ENCODE measurements at places on chromosomes 12 and 14.

- DNase-seq: no peak
These were observed 1092.1 kb upstream of the TMEM132C start for GRCh38 chr12:127174881-127175280.

GRCh38 chr14:35877276-35877675, 51.1 kb downstream of the BRMS1L start:
- no peak for DNase-seq

DNA sequence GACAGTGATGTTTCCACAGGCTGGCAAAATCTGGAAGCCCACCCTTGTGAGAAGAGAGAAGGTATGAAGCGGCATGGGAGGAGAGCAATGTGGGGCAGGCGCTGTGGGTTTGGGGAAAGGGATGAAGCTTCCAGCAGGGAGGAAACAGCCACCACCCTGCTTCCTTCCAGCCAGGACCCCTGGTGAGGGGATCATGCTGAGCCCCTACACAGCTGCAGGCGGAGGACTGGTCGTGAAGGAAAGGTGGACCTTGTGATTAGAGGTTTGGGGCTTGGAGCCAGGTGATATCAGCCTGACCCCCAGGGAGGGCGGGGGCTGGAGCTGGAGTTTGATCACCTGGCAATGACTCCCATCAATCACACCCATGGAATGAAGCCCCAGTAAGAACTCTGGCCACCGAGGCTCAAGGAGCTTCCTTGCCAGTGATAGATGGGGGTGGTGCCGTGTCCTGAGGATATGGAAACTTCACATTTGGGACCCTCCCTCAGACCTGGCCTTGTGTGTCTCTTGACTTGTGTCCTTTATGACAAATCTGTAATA, 48.6 kb downstream of the RIMBP2 start:
- no peak for DNase-seq

- no peak for DNase-seq
These were observed 932.3 kb downstream of the FLRT2 start for GRCh38 chr14:86462193-86462753.

- DNase-seq: no peak
These were observed 82.0 kb upstream of the RASSF8 start for GRCh38 chr12:25876383-25877045.

DNA sequence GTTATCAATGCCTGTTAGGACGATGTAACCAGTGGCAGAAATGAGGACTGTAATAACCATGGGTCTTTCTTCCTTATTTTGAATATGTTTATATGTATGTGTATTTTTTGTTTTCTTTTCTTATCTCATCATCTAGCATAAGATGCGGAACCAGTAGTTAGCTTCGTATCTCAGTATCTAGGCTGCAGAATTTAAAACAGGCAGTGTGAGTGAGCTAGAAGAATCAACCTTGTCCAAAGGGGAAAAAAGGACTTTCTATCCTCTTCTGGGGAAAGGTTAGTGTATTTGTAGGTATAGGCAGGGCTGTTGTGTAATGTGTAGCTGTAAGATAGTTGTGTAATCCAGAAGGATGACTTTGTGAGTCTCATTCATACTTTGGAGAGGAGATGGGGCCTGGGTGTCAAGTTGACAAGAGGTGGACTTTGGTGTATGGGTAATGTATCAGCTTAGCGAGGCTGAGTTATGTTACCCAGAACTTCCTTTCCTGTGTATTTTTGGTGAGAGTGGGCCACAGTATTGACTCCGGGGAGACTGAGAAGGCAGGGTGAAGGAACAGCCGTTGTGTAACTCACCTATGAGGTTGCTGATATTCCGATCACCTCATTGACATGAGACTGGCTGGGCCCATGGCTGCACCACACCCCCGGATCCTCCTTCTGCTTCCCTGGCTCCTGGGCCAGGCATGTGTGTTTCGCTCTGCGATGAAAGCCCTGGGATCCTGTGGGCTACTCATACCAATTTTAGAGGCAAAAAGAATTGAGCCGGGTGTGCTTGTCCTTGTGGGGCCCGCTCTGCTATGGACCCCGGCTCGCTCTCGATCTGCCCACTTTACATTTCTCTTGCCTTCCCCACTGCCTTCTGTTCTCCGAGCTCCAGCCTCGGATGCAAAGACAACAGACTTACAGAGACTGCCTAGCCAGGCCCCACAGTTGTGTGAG, 24.3 kb downstream of the DLK1 start:
- no peak for DNase-seq

DNA sequence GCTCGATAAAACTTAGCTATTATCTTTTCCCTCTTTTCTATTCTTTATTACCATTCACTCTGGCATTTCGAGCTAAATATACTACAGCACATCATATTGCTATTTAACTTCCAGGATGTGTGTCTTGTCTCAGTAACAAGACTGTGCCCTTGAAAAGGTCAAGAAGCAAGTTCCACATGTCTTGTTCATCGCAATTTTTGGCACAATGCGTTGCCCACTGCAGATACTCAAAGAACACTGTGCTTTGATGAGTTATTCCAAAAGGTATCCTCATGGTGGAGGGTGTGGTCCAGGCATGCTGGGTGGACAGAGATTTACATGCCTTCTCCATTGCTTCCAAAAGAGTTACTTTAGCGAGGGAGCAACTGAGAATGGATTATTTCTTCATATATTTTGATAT, 6.6 kb downstream of the E2F7 start:
- no peak for DNase-seq

GRCh38 chr14:77475432-77476115, 17.7 kb downstream of the AHSA1 start:
- no peak for DNase-seq

GRCh38 chr12:24697769-24698168, 251.1 kb downstream of the BCAT1 start:
- no peak for DNase-seq

GRCh38 chr12:129615001-129615400, 288.8 kb downstream of the TMEM132D start:
- no peak for DNase-seq

- no peak for DNase-seq
These were observed 66.6 kb upstream of the C14orf180 start for GRCh38 chr14:104512771-104513640.

DNA sequence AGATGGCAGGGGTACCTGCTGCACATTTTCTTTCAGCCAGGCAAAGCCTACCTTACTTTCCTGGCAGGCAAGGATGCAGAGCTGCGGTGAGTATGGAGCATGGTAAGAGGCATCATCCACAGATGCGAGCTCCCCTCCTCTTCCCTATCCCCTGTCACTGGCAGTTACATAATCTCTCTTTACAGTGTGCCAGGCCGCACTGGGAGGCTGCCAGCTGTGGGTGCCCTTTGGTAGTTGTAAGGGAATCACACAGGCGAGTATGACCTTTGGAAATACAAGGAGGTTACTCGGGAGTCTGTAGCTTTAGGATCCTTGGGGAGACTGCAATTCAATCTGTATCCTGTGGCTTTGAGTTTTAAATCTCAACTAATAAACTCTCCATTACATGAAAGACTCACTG, 132.5 kb downstream of the KTN1 start:
- no peak for DNase-seq

GRCh38 chr14:39350866-39351265, 81.4 kb downstream of the FBXO33 start:
- no peak for DNase-seq

DNA sequence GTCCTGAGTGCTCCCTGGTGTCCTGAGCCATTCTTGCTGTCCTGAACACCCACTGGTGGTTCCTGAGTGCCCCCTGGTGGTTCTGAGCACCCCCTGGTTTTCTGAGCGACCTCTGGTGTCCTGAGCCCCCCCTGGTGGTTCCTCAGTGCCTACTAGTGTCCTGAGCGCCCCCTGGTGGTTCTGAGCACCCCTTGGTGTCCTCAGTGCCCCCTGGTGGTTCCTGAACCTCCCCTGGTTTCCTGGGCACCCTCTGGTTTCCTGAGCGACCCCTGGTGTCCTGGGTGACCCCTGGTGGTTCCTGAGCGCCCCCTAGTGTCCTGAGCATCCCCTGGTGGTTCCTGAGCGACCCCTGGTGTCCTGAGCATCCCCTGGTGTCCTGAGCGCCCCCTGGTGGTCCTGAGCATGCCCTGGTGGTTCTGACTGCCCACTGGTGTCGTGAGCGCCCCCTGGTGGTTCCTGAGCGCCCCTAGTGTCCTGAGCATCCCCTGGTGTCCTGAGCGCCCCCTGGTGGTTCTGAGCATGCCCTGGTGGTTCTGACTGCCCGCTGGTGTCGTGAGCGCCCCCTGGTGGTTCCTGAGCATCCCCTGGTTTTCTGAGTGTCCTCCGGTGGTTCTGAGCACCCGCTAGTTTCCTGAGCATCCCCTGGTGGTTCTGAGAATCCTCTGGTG, 473.1 kb downstream of the TMEM121 start:
- DNase-seq: peak; percentile 18

DNA sequence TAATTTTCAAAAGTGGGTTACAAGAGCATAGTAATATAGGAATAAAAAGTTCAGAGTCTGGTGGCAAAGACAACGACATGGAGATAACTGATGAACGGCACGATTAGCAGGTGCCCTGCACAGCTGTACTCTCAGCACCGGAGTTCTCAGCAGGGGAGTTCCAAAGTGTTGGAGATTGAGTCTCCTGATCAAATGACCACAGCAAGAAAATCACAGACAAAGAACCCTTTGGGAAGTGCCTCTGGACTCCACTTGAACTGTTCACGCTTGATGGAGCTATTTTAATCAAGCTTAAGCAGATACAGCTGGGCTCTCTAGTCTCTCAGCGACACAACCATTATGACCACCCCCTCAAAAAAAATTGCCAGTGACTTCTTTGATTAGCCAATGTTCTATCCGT, 153.1 kb downstream of the ALG10B start:
- no peak for DNase-seq

DNA sequence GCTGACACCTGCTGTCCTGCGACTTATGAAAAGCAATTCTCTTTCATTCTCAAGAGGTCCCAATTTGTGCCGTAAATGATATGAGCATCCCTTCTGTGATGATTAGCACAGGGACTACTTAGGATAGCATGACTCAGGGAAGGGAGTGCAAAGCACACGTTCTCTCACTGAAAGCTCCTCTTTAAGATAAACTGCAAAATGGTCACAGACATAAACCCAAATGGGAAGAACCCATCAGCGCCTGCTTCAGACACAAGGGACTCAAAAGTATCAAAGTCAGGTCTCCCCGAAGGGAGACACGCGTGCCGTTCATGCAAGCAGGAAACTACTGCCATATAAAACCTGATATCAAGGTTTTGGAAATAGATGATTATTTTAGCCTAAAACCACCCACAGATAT, 33.9 kb upstream of the PIWIL1 start:
- DNase-seq: no peak

DNA sequence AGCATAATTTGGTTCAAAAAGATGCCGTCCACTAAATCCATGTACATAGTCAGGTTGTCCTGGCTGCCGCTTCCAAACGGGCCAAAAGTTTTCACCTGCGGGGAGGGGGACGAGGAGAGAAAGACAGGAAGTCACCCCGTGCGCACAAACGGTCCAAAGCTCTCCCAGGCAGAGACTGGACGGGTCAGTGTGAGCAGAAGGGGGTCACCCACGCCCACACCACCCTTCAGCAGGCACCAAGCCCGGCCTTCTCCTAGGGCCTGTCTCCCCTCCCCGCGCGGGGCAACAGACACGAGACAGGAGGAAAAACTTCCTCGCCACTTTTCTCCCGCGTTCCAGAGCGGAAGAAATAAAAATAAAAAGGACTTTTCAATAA, 888 bp downstream of the CCDC88C start:
- DNase-seq: peak; percentile 33

GRCh38 chr12:19299765-19300164, 139.5 kb upstream of the AEBP2 start:
- no peak for DNase-seq

DNA sequence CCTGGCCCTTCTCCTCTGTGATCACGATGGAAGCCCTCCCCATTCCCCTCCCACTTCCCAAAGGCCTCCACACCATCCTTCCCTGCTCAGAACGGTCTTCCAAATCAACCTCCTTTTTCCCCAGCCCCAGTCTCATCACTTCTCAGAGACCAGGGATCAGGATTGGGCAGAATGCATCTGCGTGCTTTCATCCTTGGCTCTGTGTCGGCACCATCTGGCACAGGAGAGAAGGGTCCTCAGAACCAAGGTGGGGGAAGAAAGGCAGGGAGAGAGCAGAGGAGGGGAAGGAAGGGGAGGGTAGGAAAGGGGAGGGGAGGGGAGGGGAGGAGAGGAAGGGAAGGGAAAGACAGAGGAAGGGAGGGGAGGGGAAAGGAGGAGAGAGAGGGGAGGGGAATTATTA, 52.4 kb upstream of the FICD start:
- no peak for DNase-seq

DNA sequence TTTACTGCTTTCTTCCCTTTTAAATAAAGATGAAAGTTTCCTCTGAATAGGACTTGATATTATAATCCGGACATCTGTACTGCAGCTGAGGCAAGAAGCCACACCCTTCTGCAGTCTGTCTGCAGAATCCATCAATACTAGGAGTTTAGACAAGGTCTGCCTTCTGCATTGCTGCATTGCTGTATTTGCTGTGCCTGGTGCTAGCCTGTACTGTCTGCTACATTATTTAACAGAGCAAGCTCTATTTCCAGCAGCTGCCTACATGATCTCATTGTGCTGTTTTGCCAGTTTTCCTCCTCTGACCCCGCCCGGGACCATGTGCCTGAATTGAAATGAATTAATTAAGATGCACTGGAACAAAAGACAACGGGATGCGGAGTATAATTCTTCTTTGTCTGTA, 1.7 kb downstream of the TUBA1A start:
- peak; percentile 59 for DNase-seq

GRCh38 chr12:100382338-100382737, 25.5 kb downstream of the SLC17A8 start:
- DNase-seq: no peak

DNA sequence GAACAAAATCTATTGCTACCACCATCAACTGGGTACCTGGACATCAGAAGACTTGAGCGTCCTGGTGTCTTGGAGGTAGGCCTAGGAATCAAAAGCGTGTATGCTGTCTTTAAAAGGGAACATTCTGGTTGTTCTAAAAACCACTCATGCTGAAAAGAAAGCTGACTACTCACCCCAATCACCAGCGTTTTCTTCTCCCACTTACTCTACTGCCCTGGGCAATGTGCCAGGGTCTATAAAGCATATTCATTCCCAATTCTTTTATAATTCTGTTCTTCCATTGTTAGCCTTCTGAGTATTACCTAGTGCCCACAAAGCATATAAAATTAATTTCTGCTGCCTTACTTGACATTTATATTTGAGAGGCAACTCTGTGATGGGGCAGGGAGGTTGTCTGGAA, 133.4 kb downstream of the KCNA5 start:
- DNase-seq: no peak

DNA sequence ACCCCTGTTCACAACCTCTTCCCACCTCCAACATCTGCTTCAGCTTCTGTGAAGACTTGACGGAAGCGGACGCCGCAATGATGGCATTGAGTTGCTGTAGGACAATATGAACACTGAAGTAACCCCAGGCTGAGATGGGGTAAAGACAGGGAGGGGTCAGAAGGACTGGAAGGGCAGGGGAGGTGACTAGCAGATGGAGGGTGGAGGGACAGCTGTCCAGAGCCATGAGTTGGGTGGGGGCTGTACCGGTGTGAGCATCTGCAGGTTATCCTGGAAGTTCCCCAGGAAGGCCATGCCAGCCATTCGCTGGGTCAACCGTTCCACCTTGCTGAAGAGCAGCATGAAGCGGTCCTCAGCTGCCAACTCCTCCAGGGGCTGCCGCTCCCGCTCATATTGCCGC, 26.1 kb downstream of the PRPF40B start:
- no peak for DNase-seq

GRCh38 chr14:105878554-105878953, 352.2 kb downstream of the TMEM121 start:
- DNase-seq: no peak
